ENCODE measurements at places on chromosomes 3 and 15. TPM values are rescaled to one million over a fixed set of nuclear protein-coding genes. Genes with fewer than 3 reads are reported as not detected.

SLC28A2 gene
- polyA plus RNA-seq: not detected

MYO1E gene
- polyA plus RNA-seq: 23.8 TPM

DPPA4 gene
- polyA plus RNA-seq: 0.10 TPM

MELTF gene
- polyA plus RNA-seq: 0.41 TPM

CPLX3 gene
- polyA plus RNA-seq: 207 TPM

ECE2 gene
- not detected for polyA plus RNA-seq

PPP1R2 gene
- 30.7 TPM for polyA plus RNA-seq

ALDH1A3 gene
- 1.1 TPM for polyA plus RNA-seq

COL7A1 gene
- 110 TPM for polyA plus RNA-seq

CD200R1 gene
- polyA plus RNA-seq: 0.91 TPM

TFDP2 gene
- 4.1 TPM for polyA plus RNA-seq

OIP5 gene
- polyA plus RNA-seq: 2.3 TPM

GRCh38 chr15:50126072-50126471, 7.0 kb upstream of the ATP8B4 start:
- DNase-seq: no peak

DNA sequence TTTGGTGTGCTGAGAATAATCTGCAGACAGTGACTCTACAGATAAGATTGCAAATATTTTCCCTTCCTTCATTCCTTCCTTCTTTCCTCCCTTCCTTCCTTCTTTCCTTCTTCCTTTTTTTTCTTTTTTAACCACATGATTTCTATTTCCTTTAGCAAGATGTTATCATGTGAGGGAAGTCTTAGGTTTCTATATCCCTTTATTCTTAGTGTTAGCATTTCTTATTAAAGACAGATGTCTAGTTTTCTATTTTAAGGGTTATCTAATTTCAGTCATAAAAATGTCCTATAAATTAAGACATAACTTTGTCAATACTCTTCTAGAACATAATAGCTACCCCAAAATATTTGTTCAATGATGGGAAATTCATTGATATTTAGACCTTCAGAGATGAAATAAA, 470.9 kb downstream of the LPP start:
- DNase-seq: no peak

DNA sequence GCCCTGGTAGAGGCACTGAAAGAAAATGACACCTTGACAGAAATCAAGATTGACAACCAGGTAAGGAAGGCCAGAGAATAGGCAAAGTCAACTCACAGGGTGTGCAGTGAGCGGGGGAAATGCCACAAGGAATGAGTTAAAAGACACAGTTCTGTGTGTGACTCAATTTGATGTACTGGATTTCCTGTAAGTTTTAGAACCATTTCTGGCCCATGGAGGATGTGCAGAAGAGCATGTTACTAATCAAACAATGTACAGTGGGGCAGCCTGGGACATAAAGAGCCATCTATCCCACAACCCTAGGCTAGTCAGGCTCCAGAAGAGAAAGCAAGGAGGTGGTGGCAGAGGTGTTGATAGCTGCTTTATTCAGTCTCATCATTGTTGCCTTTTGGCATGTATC, 31.2 kb upstream of the TMOD3 start:
- no peak for DNase-seq

DNA sequence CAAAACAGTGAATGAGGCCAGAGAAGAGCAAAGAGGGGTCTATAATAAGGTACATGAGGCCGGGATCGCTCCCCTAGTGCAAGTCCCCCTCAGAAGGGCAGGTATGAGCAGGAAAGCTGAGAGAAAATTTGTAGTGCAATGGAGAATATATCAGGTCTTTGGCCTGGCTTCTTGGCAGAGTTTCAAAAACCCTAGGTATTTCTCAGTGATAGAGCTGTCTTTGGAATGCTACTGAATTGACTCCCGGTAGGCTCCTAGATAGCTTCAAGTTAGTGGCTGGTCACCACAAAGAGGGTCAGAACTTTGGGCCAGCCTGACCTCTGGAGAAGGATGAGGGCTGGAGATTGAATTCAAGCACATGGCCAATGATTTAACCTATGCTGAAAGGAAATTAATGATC, 30.6 kb upstream of the OXTR start:
- DNase-seq: no peak

GRCh38 chr15:56919609-56920366, 1.3 kb downstream of the TCF12 start:
- DNase-seq: no peak

DNA sequence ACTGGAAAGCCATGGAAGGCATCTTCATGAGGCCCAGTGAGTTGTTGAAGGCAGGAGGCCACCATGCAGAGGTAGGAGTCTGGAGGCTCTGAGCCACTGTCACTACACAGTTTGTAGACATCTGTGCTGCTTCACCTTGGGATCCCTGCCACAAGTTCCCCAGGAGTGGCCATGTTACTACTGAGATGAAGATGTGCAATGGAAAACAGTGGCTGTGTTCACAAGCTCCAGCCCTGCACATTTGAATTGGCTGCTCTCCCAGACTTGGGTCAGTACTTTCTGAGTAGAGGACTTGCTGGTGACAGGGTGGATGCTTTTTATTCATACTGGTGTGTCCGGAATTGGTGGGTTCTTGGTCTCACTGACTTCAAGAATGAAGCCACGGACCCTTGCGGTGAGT, 86.9 kb upstream of the C15orf39 start:
- DNase-seq: no peak

GRCh38 chr15:39204031-39204430, 376.8 kb upstream of the THBS1 start:
- DNase-seq: no peak

GRCh38 chr15:83163032-83163431, 44.6 kb downstream of the HDGFL3 start:
- DNase-seq: no peak

- DNase-seq: peak; percentile 83
Observed at GRCh38 chr15:101528108-101528916, 38.8 kb upstream of the PCSK6 start.

- DNase-seq: peak; percentile 38
Observed at GRCh38 chr3:195111319-195111705, 159.6 kb downstream of the XXYLT1 start.

DNA sequence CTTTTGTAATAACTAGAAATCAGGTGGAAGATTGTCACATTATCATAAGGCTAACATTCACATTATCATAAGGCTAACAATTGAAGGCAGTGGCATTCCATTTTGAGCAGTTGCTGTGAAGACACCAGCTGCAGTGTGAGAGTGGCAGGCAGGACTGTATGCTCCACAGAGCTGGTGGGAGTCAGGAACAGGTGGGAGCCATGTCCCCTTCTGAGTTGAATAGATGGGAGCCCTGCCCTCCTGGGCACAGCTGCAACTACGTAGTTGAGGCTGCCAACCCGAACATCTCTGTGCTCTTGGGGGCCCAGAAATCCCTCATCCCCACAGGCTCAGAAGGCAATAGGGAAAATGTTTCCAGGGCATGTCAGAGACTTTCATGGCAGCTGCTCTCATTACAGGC, 1627.6 kb downstream of the SI start:
- DNase-seq: no peak

DNA sequence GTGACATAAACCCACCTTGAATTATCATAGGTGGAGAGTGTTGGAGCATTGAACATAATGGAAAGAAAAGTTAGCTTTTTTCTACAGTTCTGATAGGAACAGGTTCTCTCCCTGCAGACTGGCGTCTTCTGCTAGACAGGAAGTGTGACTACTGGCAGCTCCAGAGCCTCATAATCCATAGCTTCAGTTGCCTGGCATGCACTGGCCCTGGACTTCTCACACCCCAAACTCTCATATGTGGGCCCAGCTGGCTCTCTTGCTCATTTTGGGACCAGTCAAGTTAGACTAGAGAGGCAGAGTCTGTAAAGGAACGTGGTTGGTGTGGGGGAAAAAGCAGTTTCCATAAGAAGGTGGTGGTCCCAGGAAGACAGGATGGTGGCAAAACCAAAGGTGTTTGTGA, 180.1 kb downstream of the VGLL4 start:
- no peak for DNase-seq
